ENCODE measurements at places on chromosomes 2 and 18.
A peak's percentile ranks its signal among the peaks of the same experiment; 100 is the strongest.

- no peak for DNase-seq
These were observed 23.4 kb upstream of the B4GALT6 start for GRCh38 chr18:31707815-31708214.

GRCh38 chr2:109144721-109145120 is 15.7 kb downstream of the SH3RF3 start:
- no peak for DNase-seq

GRCh38 chr2:129936334-129936934 is 43.0 kb upstream of the RAB6C start:
- DNase-seq = peak; percentile 15

GRCh38 chr2:241808051-241808720 is 807 bp upstream of the NEU4 start:
- no peak for DNase-seq

- DNase-seq = no peak
These were observed 540.4 kb upstream of the DSEL start for GRCh38 chr18:68056936-68057335.

GRCh38 chr2:203897544-203897943 is 30.0 kb downstream of the CTLA4 start:
- no peak for DNase-seq

GRCh38 chr18:78242254-78242643 is 737.4 kb upstream of the SALL3 start:
- DNase-seq = no peak

DNA sequence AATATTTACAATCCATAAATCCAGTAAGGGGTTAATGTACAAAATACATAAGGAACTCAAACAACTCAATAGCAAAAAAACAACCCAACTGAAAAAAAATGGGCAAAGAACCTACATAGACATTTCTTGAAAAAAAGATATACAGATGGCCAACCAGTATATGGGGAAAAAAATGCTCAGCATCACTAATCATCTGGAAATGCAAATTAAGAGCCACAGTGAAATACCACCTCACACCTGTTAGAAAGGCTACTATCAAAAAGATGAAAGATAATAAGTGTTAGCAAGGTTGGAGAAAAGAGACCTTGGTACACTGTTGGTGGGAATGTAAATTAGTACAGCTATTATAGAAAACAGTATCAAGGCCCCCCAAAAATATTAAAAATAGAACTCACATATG is 14.6 kb downstream of the AP1S3 start:
- DNase-seq = no peak

GRCh38 chr2:215262303-215262702 is 49.6 kb upstream of the ATIC start:
- DNase-seq = no peak

- DNase-seq = no peak
These were observed 465.0 kb upstream of the CWC22 start for GRCh38 chr2:180472133-180472532.

DNA sequence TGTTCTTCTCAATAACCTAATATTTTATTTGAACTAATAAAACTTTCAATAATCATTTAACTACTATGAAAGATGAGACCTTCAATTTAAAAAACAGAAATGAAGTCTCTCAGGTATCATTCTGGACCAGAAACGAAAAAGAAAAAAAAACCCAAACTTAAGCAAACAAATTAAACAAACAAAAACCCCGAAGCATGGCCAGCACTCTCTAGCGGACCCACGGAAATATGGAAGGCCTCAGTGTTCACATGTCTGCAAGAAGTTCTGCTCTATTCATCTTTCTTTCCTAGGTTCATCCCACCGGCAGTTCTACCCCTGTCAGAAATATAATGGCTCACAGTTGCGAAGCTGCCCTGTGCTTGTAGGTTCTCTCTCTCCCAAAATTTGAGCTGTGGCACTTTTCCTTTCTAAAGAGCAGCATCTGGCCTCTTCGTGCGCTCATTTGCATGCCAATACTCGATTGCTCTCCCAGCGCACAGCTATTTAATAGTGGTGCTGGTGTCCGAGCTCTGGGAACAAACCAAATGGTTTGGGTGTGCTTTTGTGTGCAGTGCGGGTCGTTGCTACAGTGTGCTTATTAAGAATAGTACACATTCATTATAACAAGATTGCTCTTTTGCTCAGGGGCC is 129.0 kb upstream of the ZEB2 start:
- no peak for DNase-seq

DNA sequence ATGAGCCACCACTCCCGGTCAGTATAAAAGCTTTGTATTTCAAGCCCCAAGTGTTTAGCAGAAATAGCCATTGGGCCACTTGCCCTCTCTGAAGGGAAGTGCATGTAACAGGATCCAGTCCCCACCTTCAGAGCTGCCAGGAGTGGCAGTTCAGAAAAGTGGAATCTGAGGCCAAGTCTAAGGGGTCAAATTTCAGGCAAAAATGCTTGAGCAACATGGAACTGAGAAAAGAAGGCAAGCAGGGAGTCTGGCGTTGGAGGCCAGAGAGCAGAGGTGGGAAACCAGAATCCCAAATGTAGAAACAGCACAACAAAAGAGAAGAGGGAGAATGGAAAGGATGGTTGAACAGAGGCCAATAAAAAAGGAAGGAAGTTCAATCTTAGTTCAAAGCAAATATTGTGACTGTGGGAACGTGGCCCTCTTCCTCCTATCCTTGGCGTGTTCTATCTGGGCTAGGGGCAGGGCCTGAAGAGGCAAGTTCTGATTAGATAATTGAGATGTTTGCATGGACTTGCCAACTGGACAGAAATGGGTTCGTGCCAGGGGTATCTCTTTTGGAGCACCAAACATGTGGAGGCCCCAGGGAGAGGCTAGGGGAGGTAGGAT is 102.2 kb downstream of the AP1S3 start:
- no peak for DNase-seq

DNA sequence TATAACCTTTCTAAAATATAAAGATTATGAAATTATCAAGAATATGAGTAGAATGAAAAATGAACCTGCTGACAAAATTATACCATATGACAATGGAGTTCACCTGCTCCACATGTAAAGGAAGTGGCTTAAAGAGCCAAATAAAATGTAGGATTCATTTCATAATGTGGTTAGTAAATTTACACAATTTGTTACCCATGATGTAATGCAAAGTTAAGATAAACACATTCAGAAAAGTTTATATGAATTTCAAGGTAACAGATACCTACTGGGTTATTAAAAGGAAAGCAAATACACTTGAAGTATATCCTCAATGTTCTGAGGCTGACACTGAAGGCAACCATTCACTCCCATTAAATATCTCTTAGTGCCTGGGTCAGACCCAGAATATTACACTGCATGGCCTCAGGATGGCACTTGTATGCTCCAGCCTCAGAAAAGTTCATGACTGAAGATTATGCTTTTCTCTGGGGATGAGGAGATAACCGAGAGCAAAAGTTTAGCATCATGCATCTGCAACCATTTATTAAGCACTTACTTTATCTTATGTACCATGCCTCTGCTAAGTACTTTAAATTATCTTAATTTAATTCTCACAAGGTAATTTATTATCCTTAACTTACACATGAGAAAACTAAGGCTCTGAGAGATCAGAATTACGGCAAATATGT is 6.2 kb downstream of the STRN start:
- no peak for DNase-seq

DNA sequence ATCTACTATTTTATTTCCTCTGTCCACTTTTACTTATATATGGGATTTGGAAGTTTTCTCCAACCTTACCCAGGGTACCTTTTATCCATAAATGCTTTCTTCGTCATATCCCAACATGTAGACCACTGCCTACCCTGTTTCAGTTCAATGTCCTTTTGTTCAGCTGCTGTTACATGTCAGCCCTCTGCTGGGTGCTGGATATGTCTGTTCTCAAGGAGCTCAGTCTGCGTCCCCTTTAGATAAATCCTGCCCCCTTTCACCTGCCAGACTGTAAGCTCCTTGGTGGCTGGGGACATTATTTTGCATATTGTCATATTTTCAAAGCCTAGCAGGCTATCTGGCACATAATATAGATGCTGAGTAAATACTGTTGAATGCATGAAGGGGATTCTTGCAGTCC is 53.2 kb downstream of the NEMP2 start:
- no peak for DNase-seq

GRCh38 chr2:40028792-40029488 is 249.9 kb upstream of the THUMPD2 start:
- no peak for DNase-seq

- no peak for DNase-seq
These were observed 96.9 kb downstream of the TNS1 start for GRCh38 chr2:217905896-217906295.

DNA sequence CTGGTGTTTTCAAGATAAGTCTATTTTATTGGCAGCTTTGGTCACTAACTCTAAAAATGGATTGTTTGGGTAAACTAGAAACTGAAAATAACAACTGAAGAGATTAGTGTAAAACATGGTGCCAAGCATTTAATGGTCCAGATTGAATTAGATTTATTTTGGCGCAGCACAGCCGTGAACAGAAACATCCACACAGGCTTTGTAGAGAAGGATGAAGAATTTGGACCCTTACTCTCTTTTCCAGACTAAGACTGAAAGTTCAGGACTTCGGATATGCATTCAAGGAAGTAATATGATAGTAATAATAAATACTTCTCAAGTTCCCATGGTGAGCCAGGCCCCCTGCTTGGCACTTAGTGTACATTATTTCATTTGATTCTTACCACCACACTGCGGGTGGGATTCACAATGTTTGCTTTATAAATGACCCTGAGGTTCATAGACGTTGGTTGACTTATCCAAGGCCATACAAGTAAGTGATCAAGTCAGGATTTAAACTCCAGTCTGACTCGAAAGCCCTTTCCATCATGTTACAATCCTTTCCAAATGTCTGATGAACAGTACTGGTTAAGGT is 54.2 kb upstream of the ITGB6 start:
- no peak for DNase-seq

DNA sequence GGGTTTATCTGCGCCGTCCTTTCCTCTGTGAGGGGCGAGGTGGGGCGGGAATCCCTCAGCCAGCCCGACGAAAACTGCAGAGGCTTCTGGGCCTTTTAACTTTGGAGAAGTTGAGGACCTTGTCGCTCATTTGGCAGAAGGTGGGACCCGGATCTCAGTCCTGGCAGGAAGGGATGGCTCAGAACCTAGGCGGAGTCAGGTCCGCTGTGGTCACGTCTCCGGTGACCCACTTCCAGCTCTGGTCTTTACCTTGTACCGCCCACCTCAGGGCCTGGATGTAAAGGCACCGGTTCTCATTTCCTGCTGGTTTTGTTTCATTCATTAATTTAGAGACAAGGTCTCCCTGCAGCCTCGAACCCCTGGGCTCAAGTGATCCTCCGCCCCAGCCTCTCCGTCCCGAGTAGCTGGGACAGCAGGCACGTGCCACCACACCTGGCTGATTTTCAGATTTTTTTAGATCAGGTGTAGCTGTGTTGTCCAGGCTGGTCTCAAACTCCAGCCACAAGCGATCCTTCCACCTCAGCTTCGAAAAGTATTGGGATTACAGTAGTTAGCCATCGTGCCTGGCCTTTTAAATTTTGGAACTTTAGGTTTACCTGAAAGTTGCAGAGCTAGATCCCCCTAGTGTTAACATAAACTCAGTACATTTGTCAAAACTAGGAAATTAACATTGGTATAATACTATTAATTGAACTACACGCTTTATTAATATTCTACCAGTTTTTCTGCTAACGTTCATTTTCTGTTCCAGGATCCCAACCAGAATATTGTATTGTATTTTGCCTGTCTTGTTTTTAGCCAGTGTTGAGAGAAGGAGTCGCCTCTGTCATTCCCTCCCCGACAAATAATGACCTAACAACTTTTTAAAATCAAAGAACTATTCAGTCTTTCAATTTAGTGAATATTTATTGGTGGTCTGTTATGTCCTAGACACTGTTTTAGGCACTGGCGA is 852 bp downstream of the POLI start:
- DNase-seq = peak; percentile 32

- DNase-seq = no peak
These were observed 24.3 kb upstream of the DYNC2LI1 start for GRCh38 chr2:43749583-43749982.

- no peak for DNase-seq
These were observed 447.3 kb downstream of the XIRP2 start for GRCh38 chr2:167335541-167335992.

DNA sequence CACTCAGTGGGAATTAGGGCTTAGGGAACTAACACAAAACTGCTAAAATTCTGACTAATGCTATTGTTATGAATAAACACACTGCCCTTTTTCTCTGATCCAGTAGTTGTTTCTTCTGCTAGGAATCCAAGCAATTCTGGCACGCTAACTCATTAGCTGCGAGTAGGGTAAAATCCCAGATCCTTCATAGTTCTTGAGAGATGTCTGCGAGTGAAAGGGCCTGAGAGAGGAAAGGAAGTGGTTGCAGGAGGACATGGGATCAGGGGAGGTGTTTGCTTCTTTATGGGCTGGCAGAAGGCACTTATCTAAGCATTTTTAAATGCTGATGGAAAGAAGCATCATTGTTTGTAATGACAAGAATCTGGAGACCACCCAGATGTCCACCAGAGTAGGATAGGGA is 9.4 kb downstream of the MAP3K19 start:
- no peak for DNase-seq

- DNase-seq = no peak
These were observed 5.1 kb upstream of the RAMP1 start for GRCh38 chr2:237854295-237854694.

GRCh38 chr2:3427272-3427671 is 47.8 kb downstream of the TRAPPC12 start:
- no peak for DNase-seq

GRCh38 chr2:146852661-146853060 is 992.2 kb upstream of the ACVR2A start:
- DNase-seq = no peak

DNA sequence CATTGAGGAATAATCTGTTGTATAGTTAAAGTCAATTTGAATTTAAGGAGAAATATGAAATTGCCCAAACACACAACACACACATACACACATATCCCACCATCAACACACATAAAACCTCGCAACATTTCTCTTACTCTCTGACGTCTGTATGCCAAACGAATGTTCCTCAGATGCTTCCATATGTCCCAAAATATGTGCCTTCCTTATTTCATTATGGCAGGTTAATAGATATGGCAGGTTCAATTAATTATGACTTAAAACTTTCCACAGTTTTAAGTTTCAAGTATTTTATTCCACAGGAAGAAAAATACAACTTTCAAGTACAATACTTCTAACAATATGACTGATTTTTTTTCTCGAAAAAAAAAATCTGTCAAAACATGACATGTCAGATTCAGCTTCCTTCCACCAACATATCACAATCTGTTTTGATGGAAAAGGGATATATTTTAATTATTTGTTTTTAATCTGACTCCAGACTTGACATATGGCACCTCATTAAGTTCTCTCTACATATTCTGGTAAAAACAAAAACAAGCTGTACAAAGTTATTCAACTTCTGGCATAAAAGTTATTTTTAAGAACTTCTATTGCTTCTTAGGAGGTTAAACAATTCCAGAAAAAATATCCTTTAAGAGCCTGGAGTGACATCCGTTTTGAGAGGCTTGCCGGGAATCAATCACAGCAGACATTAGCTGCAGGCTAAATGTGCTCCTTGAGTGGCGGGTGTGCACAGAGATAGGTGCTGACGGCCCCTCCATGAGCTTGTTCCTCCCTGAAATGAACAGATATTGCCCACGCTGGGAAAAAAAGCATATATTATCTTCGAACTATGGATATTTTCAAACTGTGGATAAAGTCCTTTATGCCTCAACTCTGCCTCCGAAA is 812.7 kb downstream of the DCDC2C start:
- no peak for DNase-seq

- DNase-seq = no peak
These were observed 78.6 kb upstream of the GALNT5 start for GRCh38 chr2:157178874-157179273.

Measured in activated T-helper 9 cell treated with anti-CD3 and anti-CD28 coated beads, Interleukin-2, amount 50 U/mL, for 16 hours (primary cell).